GM03348 (cell line): ENCODE measurements at places on chromosomes 2 and 18.

GRCh38 chr2:157657101-157657500 is 28.4 kb upstream of the ACVR1C start:
- no peak for DNase-seq

DNA sequence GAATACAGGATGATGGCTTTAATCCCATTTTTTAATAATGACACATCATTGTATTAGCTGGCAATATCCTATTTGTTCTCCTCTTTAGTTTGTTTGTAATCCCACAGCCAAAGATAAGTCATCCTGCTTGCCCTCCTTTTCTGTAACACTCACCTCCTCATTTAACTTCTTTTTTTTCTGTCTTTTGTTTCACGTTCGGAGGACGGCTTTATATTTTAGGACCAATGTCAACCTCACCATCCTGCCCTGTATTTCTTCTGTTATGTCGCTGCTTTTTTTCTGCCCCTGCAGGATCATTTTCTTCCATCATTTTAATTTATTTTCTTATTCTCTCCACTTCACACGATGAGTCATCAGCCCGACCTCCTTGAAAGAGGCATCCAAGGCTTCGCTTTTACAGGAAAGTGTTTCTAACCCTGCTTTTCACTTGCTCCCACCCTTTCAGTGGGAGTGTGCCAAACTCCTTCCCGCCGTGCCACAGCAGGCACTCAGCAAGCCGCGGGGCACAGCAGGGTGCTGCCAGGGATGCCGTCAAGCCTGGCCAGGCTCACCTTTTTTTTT is 11.4 kb downstream of the RAB31 start:
- peak; percentile 75 for DNase-seq

DNA sequence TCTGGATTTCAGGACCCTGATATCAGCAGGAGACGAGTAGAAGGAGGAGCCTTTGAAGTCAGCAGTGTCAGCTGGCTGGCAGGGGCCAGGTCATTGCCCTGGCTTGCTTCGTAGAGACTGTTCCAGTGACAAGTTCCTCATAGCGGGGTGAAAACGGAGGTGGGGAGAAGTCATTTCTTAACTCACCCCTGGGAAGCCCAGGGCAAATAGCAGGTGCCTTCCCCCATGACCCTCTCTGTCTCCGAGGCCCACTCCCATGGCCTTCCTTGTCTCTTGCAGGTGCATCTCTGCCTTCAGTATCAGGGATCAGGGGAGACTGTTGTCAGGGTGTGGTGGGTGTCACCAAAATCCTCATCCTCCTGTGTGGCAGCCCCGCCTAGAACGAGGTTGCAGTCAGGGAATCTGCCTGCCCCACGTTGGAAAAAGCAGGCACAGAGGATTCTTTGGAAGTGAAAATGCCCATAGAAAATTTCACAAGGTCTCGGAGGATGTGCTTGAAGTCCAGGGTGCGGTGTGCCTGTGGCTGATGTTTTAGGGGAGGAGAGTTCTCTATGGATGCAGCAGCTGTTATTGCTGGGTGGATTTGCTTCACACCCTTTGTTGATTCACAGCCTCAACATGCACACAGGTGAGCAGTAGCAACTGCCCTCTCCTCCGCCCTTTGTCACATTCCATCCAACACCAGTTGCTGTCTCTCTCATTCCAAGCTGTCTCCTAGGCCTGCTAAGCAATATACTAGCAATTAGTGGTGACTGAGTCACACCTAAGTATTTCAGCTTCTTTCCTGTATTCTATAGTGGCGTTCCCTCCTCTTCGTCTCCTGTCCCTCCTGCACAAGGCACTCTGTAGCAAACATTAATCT is 142.6 kb upstream of the FHL2 start:
- no peak for DNase-seq

DNA sequence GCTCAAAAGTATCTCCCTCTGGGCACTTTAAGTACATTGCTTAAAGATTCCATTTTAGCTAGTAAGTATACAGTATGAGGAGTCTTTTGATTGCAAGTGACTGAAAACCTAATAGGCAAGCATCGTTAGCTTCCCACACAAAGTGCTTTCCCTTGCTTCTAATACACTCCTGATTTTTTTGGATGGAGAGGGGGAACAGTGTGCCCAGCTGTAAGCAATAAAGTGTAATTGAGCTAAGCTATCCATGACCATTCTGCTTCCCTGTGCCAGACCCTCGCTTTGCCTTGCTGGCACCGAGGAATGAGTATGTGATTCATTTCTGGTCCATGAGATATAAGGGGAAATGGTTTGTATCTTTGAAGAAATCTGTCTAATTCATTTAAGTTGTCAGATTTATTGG is 3.8 kb upstream of the ZNF24 start:
- DNase-seq, result no peak

- DNase-seq, result no peak
Observed at GRCh38 chr18:54871231-54871630, 43.0 kb downstream of the RAB27B start.

GRCh38 chr18:79326413-79327198 is 69.1 kb upstream of the NFATC1 start:
- no peak for DNase-seq

- DNase-seq, result no peak
Observed at GRCh38 chr2:83251321-83251872, 1207.7 kb downstream of the SUCLG1 start.

DNA sequence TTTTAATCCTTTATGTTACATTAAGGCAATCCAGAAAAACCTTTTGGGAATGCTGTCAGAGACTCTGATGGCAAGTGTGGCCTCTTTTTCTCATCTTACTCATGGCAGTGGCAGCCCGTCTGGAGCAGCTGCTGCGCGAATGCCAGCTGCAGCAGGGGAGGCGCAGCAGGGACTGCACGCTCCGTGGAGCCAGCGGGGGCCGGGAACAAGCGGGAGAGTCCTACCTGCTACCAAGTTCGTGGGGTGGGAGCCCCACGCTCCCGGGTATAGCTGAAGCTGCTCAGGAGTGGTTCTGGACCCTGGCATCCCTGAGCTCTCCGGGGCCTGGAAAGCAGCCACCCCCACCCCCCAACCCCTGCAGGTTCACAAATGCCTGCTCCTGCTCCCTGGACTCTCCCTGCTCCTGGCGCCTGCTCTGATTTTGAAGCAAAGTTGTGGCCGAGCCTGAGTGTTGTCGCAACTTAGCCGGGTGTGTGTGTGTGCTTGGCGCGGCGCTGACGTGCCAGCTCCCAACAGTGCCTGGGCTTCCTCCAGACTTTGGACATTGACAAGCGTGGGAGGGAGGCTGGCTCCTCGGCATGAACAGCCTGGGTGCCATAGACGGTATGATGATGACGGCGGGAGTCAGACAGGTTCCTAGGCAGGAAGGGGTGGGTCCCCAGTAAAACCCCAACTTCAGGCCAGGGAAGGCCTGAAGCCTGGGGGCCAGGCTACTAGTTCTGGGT is 21.7 kb downstream of the TMX3 start:
- DNase-seq, result no peak
